IMR-90 (cell line): ENCODE measurements at places on chromosomes 5 and 9. TPM values are rescaled to one million over a fixed set of nuclear protein-coding genes. Genes with fewer than 3 reads are reported as not detected.

- DNase-seq: no peak
Observed at GRCh38 chr5:67187006-67187715, 9.4 kb downstream of the CD180 start.

DNA sequence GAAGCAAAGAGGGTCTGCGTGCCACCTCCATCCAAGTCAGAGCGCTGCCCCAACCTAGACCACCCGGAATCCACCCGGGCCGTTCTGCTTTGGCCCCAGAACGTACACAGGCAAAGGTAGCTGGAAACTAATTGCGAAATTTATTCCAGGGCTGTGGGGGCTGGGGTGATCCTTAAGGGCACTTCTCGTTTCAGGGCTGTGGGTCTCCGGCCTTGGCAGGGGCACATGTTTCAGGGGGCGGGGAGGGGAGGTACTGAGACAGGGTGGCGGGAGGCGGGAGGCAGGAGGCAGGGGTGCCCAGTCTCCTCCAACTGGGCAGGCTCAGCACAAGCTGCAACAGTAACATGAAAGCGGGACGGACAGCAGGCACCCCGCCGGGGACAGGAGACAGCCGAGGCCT, 26.1 kb downstream of the NR5A1 start:
- no peak for DNase-seq

DNA sequence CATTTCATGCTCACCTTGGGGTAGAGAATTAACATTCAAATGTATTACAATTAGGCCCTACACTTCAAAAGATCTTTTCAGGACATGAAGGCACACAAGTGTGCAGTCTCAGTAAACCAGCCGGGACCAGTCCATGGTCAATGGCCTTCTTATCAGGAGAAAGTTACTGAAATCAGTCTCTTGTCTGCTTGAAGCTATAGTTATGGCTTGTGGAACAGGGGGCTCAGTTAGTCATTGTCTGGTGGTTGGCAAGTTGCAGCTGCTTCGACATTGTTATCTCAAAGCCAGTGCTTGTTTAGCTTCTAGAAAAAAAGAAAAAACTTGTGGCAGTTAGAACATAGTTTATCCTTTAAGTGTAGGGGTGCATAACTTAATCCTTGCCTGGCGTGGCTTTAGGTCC, 213.1 kb upstream of the ACO1 start:
- DNase-seq: no peak

DNA sequence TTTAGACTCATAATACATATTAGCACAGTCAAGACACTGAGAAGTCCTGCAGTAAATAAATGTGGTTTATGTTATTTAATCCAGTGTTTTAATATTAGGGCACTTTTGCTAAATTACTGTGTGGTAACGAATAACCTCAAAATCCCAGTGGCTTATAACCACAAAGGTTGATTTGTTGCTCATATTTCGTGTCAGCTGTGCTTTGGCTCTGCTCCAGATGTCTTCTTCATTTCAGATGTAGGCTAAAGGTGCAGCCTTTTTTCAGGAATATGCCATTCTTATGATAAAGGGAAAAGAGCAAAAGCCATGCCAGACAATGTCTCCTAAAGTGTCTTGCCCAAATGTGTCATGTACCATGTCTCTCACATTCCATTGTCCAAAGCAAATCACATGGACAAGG, 144.8 kb downstream of the BRINP1 start:
- no peak for DNase-seq

DNA sequence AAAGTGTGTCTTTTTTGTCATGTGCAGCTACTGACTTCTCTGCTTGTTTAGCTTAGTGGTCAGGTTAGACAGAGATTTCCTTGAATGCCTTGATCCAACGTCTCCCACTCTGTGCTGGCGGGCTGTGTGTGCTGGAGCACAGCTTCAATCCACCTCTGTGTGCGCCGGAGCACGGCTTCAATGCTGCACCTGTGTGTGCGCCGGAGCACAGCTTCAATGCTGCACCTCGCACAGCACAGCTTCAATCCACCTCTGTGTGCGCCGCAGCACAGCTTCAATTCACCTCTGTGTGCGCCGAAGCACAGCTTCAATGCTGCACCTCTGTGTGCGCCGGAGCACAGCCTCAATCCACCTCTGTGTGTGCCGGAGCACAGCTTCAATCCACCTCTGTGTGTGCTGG, 69.0 kb upstream of the PHYKPL start:
- DNase-seq: no peak

DNA sequence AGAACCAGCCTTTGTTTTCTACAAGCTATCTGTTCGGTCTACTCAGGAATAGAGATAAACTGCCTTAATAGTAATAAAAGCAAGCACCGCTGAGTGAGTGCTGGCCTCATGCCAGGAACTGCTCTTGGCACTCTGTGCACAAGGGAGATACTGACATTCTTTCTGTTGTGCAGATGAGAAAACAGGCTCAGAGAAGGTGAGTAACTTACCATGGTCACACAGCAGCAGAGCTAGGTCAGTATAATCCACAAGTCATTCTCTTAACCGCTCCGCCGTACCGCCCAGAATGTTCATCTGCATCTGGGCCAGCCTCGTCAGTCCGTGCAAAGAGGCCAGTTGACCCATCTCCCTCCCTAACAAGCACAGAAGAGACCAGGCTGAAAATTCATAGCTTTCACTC, 27.4 kb downstream of the QRFP start:
- peak; percentile 42 for DNase-seq

DNA sequence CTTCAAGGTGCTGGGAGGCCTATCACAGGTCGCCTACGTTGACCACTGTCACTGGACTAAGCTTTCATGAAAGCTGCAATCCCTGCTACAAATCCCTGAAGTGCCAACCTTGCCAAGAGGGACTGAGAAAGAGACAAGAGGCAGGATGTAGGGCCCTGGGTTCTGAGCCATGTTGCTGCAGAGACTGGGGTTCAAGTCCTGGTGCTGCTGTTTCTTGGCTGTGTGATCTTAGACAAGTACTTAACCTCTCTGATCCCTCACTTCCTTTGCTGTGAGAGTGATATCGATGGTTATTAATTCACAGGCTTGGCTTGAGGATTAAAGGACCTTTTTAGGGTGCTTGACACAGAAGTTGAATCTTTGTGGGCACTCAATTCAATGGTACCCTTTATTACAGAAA, 15.5 kb downstream of the CSF1R start:
- DNase-seq: no peak

DNA sequence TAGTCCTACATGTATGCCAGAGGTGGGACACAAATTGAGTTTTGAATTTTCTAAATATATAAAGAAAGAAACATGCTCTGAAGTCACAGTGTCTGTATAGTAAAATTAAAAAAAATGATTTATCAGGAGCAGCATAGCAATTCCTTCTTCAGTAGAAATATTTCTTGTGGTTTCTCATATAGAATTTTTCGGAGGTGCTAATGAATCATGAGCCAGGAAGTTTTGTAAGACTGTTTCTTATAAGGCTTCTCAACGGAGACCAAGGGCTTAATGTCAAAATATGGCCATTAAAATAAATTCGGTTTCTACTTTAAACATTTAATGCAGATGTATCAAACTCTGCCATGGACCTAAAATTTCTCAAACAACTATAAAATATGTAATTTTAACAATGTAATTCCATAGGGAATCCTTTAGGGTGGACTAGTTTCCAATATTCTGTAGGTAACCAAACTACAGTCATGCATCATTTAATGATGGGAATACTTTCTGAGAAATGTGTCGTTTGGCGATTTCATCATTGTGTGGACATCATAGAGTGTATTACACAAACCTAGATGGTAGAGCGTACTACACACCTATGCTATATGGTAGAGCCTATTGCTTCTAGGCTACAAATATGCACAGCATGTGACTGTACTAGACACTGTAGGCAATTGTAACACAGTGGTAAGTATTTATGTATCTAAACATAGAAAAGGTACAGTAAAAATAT, 66.3 kb downstream of the ANKRD55 start:
- DNase-seq: no peak

DNA sequence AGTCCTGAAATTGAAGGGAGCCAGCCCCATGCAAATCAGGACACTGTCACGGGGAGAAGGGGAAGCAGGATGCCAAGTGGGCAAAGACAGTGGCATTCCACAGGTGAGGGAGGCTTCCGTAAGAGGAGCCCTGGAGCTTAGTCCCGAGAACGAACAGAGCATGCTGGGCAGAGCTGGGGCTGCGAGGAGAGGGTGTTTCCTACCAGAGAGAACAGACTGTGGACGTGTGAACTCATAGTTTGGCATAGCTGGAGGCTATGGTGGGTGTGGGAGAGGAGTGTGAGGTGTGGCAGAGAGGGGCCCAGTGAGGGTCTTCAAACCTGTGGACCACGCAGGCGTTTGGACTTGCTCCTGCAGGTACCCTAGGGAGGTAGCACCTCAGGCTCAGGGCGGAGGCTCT, 102.8 kb upstream of the SMIM23 start:
- DNase-seq: no peak

- DNase-seq: no peak
Observed at GRCh38 chr5:13609504-13609903, 335.0 kb downstream of the DNAH5 start.

DNA sequence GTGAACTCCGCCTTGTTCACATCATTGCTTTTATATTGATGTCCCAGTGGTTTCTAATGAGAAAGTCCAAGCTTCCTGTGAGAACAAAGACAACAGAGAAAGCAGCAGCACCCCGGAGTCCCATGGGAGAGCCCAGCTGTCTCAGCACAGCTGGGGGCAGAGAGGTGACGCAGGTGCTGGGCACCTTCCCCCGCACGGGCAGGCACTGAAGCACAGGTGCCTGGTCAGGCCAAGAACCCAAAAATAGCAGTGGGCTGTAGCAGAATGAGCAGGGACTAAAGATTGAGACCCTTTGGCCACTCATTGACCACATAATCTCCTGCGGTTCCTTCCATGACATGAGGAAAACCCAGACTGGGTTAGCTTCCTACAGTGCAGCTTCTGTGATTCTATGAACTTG, 18.8 kb downstream of the SRD5A1 start:
- DNase-seq: no peak

Gene TIMD4
- total RNA-seq: not detected in 2 replicates

Gene STPG3
- total RNA-seq: not detected in 2 replicates

Gene ALDOB
- not detected in 2 replicates for total RNA-seq

Gene TMEM252
- not detected in 2 replicates for total RNA-seq

Gene PCDH12
- under 0.01 and 0.18 TPM in 2 replicates for total RNA-seq

Gene PCDH1
- total RNA-seq: 0.83 and 0.90 TPM in 2 replicates

Gene SLC9A3
- total RNA-seq: 0.56 and 0.72 TPM in 2 replicates

Gene FBP2
- not detected in 2 replicates for total RNA-seq

Gene CD274
- total RNA-seq: 19.4 and 29.4 TPM in 2 replicates

Gene UBE2QL1
- not detected in 2 replicates for total RNA-seq

Gene CHSY3
- 1.3 and 1.4 TPM in 2 replicates for total RNA-seq

Gene TMEM232
- 0.36 and 0.56 TPM in 2 replicates for total RNA-seq

Gene GMCL2
- total RNA-seq: not detected in 2 replicates

Gene HMCN2
- not detected in 2 replicates for total RNA-seq

Gene ZNF366
- total RNA-seq: not detected in 2 replicates

Gene PAEP
- total RNA-seq: not detected in 2 replicates
